WTC11 (cell line): ENCODE measurements at places on chromosomes 5 and 9.

- DNase-seq = no peak
These were observed 81.3 kb upstream of the SPATA31C2 start for GRCh38 chr9:88219601-88220000.

- DNase-seq = peak; percentile 64
These were observed 97.1 kb downstream of the UNC13B start for GRCh38 chr9:35258660-35259474.

DNA sequence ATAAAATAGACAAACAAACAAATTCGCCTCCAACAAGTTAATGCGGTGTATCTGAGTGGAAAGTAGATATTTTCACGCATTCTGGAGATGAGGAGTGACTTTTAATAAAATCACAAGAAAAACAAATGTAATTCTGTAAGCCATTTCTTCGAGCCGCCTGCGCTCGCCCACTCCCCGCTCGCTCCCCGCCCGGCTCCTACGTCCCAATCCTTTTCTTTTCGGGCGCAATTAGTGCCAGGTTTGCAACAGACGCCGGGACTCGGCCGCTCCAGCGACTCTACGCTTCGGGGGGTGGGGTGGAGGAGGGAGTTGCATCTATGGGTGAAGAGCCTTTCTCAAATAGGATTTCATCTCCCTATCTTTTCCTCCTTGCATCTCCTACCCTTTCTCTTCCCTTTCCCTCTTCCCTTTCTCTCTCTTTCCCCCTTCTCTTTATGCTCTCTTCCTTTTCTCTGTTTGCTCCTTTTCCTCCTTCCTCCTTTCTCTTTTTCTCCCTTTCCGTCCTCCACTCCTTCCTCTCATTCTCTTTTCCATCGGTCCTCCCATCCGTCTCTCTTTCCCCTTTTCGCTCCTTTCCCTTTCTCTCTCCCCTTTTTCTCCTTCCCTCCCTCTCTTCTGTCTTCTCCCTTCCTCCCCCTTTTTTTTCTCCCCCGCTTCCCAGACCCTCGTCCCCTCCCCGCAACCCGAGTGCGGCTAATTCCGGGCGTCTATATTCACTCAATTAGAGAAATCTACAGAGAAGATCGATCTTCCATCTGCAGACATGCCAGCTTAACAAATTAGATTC, 6.1 kb upstream of the OTP start:
- peak; percentile 75 for DNase-seq

GRCh38 chr9:107948601-107949000, 459.0 kb upstream of the KLF4 start:
- no peak for DNase-seq

- peak; percentile 47 for DNase-seq
These were observed 701 bp upstream of the LMX1B start for GRCh38 chr9:126612813-126613641.

GRCh38 chr9:135960411-135961276, 529 bp downstream of the UBAC1 start:
- no peak for DNase-seq

DNA sequence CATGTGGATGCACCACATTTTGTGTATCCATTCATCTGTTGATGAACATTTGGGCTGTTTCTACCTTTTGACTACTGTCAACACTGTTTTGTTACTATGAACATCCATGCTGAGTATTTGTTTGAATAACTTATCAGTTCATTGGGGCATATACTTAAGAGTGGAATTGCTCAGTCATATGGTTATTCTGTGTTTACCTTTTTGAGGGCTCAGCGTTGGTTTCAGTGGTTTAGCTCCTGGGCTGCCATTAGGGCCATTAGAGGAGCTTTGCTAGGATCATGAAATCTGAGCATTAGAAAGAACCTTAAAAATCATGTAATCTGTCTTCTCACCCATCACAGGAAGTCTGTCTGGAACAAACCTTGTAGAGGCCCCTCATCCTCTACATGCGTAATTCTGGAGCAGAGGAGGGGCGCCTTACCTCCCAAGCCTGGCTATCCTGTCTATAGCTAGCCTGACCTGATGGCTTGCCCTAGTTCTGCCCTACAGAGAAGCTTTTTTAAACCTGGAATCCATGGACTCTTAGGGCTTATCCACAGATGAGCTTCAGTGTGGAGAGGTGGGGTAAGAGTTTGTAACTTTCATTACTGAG, 92.9 kb downstream of the PDZD2 start:
- DNase-seq = no peak

DNA sequence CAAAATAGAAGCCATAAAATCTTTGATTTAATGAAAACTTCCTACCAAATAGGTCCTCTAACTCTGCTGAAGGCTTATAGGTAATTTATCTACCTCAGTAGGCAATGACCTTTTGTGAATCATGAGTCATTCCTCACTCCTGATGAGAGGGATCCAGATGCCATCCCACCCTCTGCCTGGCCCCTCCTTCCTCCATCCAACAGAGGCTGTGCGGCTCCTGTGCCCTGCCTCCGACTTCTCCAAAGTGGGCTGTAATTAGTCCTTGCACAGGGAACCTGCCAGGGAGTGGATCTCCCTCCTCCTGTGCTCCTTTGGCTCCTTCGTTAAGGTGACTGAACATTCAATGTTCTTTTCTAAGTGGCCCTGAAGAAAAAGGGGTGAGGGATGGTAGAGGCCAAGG, 213.9 kb upstream of the TBCA start:
- DNase-seq = no peak

DNA sequence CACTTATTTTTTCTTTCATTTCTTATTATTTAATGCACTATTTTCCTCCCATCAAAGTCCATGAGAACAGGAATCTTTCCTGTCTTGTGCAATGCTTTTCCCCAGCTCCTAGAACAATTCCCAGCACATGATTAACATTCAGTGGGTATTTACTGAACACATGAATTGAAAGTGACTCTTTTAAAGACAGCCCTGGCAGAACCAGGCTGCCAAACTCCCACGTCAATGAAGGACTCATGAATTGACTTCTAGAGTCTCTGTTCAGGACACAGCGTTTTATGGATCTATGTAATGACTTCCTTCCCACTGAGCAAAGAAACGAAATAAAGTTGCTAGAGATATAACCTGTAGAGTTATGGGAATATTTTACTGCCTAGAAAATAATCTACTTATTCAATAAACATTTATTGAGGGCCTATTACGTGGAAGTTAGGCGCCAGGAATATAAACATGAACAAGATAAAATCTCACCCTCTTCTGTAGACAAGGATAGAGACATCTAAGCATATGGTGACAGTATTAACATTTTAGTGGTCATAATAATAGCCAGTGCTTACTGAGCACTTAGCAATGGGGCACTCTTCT, 485.9 kb upstream of the KLF4 start:
- no peak for DNase-seq

DNA sequence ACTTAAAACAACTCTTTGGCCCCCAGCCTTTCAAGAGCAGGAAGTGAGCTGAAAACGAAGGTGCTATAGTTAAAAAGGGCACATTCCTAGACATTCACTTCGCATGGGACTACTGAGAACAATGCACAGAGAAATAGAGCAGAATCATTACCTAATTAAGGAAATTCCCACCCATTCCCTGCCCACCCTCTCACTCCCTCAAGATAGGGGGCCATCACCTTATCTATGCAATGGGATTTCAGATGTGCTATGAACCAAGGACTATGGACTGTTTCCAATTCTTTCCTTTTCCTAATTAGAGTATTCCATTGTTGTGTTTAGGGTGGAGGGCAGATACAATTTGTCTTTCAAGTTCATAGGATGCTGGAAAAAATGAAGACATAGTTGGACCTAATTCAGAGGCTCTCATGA, 476.8 kb downstream of the CETN3 start:
- DNase-seq = no peak

DNA sequence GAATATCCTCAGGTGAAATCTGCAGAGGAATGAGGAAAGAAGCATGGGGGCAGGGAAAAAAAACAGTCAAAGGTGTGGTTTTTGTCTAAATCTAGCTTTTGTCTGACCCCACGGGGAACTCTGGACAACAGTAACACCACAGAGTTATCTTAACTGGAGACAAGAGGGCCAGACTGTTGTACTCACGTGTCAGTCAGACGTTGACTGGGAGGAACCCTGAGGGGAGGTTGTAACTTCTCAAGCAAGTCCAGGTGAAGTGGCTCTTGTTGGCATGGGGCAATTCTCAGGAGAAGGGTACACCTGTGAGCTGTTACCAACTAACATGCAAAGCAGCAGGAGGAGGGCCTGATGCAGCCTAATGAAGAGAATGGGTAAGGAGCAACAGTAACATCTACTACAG, 44.1 kb upstream of the SHISAL2B start:
- no peak for DNase-seq

DNA sequence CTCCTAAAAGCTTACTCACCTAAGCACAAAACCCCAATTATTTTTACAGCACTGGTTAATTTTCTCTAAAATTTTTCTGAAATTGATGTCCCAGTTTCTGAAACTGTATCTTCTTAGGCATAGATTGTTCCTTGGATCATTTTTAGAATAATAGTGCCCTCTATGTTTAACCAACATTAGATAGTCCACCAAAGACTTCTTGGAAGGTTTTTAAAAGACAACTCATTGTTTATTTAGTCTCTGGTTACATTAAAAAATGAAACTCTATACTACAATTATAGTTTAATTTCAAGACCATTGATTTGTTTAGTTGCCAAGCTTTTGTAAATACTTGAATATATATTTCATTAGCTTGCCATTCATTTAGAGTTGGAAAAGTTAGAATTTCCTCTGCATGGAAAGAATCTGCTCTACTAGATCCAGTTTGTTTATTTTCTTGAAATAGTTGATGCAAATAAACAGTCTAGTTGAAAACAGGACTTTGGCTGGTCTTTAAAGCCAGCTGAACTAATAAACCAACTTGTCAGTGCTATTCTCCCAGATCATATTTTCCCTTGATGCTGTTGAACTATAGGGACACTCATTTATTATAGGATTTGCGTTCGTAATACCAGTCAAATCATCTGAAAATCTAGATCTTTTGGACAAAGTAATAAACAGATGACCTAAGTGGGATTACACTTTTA, 990.5 kb downstream of the TLE1 start:
- no peak for DNase-seq

- DNase-seq = no peak
These were observed 68.1 kb downstream of the UBE2R2 start for GRCh38 chr9:33884856-33885701.

DNA sequence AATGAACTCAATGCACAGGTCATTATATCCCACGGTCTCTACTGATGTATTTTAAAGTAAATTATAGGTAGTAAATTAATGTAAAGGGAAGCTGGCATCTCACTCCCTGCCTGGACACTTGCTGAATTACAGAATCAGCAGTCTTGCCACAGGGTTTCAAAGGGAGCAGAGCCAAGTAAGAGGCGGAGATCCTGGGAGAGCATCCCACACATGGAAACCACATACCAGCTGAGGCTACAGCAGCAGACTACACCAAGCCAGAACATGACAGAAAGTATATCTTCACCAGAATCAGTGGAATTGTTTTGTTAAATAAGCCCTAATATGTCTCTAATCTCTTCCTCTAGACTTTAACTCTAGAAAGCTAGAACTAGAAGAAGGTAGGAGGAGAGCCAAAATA, 1689.2 kb upstream of the WWC1 start:
- no peak for DNase-seq

DNA sequence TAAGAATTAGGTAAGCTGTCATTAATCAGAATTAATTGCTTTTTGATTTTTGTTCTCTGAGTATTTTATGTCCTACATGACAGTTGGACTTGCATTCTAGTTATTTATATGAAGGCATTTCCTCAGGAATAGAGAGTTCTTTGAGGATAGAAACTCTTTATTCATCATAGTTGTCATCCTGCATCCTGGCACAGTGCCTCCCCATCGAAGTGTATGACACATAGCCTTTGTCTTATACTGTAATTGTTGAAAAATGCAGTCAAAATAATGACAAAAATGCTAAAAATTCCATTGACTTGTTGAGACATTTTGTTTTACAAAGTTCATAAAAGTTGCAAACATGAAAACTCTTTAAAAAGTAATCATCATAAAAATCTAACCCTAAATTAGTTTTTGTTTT, 36.5 kb downstream of the CFAP95 start:
- no peak for DNase-seq

GRCh38 chr5:141597394-141597793, 21.4 kb downstream of the DIAPH1 start:
- DNase-seq = no peak

GRCh38 chr9:27340961-27341511, 44.1 kb upstream of the EQTN start:
- no peak for DNase-seq

DNA sequence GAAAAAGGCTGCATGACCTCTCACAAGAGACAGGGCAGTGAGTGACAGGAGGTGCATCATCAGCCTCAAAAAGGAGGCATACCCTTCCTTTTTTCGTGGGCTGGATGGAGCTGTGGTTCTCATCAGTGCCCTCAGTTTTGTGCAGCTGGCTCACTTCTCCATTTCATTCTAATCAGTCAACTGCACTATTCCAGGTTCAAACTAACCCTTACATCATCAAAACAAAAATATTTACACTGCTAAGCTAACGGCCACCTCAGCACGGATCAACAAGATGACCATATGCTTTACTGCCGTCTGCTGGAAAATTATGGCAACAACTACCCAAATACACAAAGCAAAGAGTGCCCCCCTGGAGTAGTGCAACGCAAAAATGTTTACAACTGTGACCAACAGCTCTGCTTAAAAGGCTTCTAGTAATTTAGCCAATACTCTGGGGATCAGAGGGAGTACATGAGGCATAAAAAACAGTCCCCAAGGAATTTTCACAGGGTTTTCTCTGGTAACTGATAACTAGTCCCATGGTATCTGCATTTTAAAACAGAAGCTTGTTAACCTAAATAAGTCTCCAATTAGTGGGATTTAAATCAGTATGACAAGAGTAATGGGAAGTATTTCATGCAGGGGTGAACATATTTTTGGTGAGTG, 10.8 kb downstream of the KCNV2 start:
- no peak for DNase-seq

- no peak for DNase-seq
These were observed 490.8 kb downstream of the TLE4 start for GRCh38 chr9:80062567-80062966.

DNA sequence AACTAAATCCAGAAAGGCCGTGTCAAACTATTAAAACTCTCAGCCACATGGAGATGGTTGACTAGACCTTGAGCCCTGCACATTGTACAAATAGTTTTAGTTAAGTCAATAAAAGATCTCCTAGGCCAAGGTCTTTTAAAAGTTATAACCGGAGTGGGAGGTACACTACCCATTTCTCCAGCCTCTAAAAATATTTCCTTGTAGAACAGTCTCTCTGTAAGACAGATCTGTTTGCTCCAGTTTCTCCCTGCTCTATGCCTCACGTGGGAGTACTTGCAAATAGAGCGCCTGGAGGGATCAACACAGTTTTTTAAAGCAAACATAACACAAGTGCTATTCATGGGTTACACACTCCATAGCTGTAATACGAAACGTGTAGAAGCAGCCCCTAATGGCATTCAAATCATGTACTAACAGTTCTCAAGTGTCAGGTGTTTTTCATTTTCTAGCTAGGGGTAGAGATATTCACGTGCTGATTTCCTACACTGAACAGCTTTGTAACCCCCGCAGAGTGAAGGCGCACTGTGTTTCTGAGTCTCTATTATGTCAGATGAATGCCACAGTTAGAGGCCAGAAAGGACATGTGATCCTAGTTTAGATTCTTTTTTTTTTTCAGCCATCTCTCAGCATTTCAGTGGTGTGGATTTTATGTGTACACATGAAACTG, 703.4 kb upstream of the GRAMD2B start:
- no peak for DNase-seq

GRCh38 chr5:94250985-94251384, 367.4 kb downstream of the KIAA0825 start:
- no peak for DNase-seq
